NCI-H526 treated with DMSO at 0.1 percent for 48 hours (cell line): ENCODE measurements at places on chromosomes 1 and 21.
A peak's percentile ranks its signal among the peaks of the same experiment; 100 is the strongest.

DNA sequence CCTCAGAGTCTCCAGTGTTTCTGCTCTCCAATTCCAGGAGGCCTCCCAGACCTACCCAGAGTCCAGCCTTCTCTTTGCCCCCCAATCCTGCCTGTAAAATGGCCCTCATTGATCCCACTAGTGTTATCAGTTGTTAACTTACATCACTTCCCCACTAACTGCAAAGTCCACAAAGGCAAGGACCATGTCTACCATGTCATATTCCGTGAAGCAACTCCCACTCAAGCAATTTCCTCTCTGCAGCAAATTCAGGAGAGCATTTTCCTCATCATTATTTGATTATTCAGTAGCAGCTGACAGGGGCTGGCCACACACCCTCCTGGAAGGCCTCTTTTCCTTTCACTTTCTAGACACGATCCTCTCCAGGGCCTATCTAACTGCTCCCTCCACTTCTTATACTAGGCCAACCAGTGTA is 153.5 kb downstream of the RERE start:
- no peak for DNase-seq

DNA sequence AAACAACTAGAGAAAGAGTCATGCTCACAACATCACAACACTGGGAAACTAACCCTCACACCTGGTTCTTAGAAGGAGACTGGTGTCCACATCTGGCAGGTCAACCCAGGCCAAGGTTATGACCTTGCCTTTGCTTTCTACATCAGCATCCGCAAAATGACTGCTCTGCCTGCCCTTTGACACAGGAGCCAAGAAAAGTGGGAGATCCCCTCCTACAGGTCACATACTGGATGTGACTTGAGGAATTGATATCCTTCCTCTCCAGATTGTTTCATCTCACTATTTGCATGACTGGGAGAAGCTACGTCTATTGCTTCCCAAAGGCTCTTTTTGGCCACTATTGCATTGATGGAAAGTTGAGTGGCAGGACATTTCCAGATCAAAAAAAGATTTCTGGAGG is 115.5 kb downstream of the MIS18A start:
- DNase-seq = no peak

GRCh38 chr1:168146160-168146539 is 9.4 kb upstream of the GPR161 start:
- DNase-seq = no peak

GRCh38 chr1:192632188-192632587 is 3.8 kb upstream of the RGS13 start:
- DNase-seq = peak; percentile 74

DNA sequence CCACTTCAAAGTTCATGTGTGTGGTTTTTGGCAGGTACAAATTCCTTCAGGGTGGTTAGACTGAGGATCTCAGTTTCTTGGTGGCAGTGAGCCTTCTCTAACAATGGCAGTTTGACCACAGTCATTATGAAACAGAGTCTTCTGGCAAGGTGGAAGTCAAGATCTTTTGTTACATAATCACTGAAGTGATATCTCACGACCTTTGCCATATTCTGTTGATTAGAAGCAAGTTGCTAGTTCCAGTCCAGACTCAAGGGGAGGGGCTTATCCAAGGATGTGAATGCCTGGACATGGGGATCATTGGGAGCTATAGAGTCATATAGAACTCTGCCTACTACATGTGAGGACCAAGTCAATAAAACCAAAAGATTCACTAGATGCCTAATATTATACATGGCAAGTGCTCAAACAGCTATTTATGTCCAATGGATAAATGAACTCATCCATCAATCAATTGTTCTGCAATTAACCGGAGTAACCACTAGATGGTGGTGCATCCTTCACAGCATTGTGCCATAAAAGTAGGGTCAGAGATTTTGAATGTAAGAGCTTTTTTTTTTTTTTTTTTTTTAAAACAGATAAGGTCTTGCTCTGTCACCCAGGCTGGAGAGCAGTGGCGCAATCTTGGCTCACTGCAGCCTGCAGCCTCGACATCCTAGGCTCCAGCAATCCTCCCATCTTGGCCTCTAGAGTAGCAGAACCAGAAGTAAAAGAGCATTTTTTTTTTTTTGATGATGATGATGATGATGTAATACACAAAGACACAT is 131.9 kb downstream of the CRB1 start:
- DNase-seq = peak; percentile 6

DNA sequence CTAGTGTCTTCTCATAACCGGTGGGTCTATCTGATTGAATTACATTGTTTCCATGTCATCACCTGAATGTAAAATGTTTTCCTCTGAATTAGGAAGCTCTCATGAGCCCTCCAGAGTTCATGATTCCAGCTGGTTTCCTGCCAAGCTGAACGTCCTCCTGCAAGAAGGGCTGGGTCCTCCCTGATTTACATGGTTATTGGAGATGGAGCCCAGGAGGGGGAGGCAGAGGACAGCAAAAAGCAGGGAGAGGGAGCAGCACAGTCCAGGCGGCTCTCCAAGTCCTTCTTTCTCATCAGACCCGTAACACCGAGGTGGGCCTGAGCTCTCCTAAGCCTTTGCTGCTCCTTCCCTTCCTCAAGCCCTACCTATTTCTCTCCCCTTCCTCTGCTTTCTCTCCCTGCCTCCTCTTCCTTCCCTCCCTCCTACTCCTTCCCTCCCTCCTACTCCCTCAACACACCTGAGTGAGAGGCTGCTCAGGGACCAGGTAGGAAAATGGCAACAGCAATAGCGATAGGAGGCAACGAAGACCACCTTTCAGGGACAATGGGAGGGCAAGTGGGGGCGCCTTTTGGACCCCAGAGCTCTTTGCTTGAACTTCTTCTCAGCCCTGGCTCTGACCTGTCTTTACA is 265.9 kb downstream of the PRDM2 start:
- peak; percentile 30 for DNase-seq

GRCh38 chr21:25640202-25640942 is 1.3 kb downstream of the JAM2 start:
- no peak for DNase-seq

GRCh38 chr1:204615881-204616280 is 69.7 kb downstream of the LRRN2 start:
- DNase-seq = no peak

GRCh38 chr1:239922778-239923522 is 168.7 kb upstream of the FMN2 start:
- DNase-seq = no peak

GRCh38 chr1:223872308-223872901 is 26.7 kb upstream of the TP53BP2 start:
- DNase-seq = no peak
